ENCODE measurements at places on chromosomes 7 and 10.

DNA sequence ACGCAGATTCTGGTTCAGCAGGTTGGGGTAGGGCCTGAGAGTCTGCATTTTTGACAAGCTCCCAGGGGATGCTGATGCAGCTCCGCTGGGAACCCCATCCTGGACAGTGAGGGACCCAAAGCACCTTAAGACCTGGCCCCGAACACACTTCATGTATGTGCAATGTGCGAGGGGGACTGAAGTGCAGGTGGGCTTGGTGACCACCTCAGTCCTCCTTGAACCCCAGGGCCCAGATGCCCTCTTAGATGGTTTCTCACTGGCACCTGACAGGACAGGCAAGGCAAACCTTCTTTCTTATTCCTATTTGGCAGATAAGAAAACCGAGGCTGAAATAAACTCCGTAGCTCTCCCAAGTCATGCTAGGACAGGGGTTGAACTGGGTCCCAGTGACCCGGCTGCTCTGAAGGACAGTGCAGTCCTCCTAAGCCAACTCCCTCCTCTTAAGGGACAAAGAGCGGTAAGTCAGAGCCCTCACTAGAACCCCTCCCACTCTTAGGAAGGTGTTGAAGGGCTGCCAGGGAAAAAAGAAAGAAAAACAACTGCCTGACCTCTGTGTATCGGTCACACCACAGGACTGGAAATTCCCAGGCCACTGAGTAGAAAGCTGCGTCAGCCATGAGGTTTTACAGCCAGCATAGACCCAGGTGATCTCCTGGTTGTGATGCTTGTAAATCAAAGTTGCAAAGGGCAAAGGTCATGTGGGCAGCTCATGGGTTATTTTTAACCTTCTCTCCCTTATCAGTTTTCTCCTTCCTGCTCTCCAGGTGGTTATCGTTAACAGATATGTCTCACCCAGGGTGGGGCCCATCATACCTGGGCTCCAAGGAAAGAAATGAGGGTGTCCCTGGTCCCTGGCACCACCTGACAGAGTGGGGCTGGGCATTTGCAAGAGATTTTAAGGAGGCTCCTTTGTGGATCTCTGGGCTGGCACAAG is 90.9 kb upstream of the SMNDC1 start:
- DNase-seq = no peak

DNA sequence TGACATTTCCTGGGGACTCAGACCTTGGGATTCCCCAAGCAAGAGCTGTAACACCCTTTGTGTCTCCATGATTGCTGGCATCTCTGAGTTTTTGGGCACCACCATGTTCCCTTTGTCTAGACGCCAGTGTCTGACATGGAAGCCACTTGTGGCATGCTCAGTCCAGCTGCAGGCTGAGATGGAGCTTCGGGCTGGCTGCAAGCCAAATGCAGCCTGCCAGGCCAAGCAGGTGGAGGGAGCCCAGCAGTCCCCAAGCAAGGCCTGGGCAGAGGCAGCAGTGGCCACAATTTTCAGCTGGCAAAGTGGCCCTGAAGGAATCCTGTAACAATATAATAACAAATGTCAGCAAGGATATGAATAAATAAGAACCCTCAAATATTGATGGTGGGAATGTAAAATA is 86.2 kb upstream of the ABCB5 start:
- DNase-seq = no peak

GRCh38 chr10:63713191-63714144 is 192.3 kb downstream of the REEP3 start:
- DNase-seq = no peak

GRCh38 chr10:90162271-90162853 is 461.0 kb downstream of the KIF20B start:
- DNase-seq = no peak

DNA sequence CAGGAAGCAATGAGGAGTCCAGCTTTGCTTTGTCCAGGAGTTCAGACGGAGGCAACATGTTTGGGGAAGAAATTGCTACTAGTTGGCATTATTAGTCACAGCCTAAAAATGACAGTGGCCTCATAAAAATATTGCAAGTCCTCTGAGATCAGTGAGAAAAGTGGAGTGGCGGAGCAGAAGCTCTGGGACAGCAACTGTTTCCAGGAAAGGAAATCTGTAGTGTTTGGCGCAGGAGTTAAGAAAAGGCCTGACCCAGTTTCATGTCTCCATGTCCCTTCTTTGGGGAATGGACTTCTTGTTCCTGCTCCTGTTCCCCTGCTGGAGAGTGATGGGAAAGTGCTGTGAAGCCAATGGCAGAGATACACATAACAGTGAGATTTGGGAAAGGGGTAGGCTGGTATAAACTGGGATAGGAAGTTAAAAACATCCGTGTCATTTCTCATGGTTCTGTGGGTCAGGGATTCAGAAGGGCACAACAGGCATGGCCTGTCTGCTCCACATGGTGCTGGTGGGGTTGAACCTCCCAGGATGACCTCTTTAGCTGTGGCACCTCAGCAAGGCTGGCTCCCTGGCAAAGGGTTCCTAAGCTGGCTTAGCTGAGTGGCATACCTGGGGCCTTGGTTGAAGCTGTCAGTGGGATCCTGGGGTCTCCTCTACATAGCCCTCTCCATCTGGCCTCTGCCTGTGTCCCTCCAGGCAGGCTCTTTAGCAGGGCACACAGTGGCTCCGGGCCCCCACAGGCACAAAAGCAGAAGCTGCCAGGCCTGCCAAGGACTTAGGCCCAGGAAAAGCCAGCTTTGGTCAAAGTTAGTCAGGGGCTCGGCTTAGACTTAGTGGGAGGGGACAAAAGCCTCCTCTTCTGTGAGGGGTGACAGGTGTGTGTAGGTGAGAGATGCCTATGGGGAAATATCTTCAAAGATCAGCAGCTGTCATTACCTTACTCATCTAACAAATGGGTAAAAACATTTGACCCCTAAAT is 77.7 kb downstream of the WDFY4 start:
- DNase-seq = no peak

- DNase-seq = no peak
Observed at GRCh38 chr7:134789967-134790685, 10.7 kb downstream of the CALD1 start.

DNA sequence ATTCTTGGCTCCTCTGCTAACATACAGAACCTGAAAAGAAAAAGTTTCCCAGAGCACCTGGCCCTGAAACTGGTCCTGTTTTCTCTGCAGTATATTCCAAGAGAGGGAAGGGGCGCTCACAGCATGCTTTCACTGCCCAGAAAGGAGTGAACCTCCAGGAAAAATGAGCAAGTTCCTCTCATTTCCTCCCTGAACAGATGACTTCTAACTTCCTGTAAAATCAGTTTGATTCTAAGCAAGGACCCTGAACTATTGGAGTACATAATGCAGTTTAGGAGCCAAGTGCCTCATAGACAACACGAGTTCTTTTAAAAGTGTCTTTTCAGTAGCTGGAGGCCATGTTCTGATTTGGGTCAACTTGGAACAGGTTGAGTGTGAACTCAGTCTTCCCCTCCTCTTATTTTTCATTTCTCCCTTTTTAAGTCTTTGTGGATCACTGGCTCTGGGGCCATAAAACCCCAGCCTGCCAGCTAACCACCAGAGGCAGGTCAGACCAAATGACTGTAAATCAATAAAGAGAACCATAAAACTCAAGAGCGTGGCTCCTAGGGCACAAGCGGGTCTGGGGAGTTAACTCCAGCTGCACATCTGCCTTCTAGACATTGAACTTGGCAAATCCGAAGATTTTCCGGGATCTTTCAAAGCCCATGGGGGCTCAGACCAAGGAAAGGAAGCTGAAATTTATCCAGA is 5.9 kb upstream of the LRRC18 start:
- DNase-seq = no peak

DNA sequence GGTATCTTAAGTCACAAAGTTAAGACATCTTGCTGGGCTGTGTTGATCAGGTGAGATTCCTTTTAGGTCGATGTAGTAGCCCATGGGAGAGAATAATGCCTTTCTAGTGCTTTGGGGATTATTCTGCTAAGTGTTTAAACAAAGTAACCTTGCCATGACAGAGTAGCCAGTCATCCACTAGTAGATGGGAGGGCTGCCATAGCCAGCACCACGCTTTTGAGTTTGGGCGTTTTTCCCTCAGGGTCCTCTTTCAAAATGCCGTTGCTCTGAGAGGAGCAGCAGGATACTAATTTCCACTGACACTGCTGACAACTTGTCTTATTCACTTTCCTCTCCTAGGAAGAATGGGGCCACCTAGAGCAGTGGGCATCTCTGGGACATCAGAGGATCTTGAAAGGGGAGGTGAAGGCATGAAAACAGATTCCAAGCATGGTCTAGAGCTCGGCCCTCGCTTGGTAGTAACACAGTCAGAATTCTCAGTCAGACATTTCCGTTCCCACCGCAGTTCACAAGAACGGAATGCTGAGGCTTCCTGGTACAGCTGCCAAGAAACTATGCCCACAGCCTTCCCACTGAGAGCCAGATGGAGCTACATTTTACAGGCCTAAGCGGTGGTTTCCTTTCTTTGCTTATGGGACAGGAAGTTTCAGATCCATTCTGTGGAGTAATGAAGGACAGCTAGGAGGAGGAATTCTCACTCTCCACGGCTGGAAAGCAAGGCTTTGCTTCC is 15.3 kb upstream of the RSU1 start:
- DNase-seq = no peak

- DNase-seq = no peak
Observed at GRCh38 chr10:89346405-89347254, 18.8 kb downstream of the IFIT3 start.

GRCh38 chr7:114889646-114890285 is 32.1 kb upstream of the MDFIC start:
- DNase-seq = no peak

- no peak for DNase-seq
Observed at GRCh38 chr7:5231811-5232484, 41.9 kb downstream of the WIPI2 start.

- DNase-seq = no peak
Observed at GRCh38 chr7:116195451-116195850, 14.9 kb upstream of the TES start.
